ENCODE measurements at places on chromosomes 4 and X. TPM values are rescaled to one million over a fixed set of nuclear protein-coding genes. Genes with fewer than 3 reads are reported as not detected.

GRCh38 chr4:48853604-48854394 lies 22.9 kb downstream of the OCIAD1 start:
- no peak for DNase-seq

DNA sequence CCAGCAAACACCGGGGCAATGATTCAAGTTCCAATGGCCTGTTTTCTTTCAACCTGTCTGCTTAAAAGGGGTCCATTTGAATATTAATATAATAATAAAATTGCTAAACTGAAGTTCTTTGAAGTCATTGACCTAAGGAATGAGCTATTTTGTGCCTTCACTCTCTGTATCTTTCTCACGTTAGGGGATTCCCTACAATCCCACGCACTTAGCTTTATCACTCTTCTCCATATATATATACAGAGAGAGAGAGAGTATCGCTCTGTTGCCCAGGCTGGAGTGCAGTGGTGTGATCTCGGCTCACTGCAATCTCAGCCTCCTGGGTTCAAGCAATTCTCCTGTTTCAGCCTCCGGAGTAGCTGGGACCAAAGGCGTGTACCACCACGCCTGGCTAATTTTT lies 83.9 kb upstream of the NWD2 start:
- no peak for DNase-seq

Gene MAGEB17
- polyA plus RNA-seq: not detected

GRCh38 chrX:14398725-14399124 lies 130.6 kb upstream of the GLRA2 start:
- no peak for DNase-seq

DNA sequence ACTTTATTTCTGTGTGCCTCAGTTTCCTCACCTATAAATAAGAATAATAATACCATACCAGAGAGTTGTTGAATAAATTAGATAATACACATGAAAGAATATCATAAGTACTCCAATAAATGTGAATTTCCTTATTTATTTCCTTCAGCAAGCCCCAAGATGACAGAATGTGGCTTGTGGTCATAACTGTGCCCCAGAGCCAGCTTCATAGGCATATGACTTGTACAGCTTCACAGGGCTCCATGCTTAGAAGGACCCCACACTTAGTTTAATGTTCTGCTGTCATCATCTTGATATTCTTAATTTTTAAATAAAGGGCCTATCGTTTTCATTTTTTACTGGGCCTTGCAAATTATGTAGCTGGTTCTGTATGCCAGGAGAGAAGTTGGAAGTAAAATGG lies 25.3 kb downstream of the VSIG4 start:
- no peak for DNase-seq

Gene MAGEB1
- not detected for polyA plus RNA-seq

DNA sequence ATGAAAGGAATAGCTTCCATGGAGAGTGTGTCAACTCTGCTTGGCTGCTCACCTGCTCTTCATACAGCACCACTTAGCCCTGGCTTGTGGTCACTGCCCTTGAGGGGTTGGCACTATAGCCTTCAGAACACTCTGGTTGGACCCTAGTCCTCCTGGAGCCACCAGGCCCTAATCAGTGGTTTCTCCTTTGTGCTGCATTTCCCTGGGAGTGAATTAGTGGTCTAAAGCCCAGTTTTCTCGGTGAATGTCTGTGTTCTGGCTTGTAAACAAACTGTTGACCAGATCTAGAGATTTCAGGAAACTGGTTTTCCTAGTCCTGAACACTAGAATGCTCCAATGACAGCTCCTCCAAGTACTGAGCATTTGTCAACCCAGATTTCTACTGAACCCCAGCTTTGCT lies 28.6 kb upstream of the TMEM154 start:
- DNase-seq: no peak

Gene MAOB
- 0.52 TPM for polyA plus RNA-seq

Gene GATA1
- not detected for polyA plus RNA-seq

DNA sequence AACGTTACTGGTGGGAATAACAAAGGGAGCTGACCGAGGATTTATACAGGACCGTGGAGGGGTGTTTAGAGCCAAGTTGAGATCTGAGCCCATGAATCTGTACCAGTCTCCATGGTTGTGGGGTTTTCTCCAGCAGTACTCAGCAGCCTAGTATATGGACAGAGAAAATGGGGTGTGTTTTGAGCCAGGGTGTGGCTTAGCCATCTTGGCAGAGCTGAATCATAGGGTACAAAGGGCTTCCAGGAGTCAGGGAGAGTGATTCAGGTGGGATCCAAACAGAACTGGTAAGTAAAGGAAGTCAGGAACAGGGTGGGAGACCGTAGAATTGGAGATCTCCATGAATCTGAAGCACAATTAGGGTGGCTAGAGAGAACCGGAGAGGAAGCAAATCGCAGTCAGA lies 7.4 kb upstream of the HPRT1 start:
- no peak for DNase-seq

GRCh38 chrX:26889574-26889973 lies 573.6 kb downstream of the PPP4R3C start:
- DNase-seq: no peak

DNA sequence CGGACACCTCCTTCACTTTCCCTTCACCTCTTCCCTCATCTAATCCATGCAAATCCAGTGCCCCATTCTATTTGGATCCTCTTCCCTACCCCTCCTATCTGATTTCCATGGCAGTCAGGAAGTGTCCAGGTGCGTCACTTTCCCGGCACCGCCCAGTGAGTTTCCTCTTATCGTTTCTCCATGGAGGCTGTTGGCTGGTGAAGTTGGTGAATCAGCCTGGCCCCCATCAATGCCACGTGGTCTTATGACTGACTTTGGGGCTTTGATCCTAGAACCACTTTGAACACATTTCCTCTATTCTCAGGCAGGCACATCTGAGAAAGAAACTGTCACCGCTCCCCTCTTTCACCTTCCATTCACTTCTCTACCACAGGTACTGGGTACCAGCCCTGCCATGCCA lies 137.8 kb downstream of the CEP135 start:
- no peak for DNase-seq

DNA sequence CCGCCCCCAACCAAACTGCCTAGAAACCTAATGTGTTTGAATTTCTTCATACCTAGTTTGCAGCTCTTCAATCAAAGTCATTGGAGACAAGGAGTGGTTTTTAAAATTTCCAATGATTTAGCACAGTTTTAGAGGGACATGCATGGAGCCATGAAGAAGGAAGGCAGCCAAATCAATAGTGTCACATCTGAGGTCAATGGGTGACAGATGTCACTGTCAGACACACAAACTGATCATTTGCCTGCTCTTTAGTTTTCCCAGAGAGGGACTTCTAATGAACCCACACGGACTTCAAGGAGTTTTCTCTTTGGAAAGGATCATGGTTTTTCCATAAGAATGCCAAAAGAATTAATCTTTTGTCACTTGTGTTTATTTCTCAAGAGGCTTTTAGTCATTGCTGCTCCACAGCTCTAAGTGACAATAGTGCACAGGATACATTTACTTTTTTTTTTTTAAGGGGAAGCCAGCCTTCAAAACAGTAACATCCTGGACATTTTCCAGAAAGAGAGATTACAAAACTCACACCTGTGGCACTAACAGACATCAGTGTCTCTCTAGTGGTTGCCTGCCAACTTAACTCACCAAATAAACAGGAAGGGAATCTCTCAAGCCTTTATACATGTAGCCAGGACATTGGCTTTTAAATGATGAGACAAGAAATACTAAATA lies 251.1 kb upstream of the DIAPH2 start:
- no peak for DNase-seq

Data from AG04450 (cell line).